ENCODE measurements at places on chromosomes 3 and 15.

DNA sequence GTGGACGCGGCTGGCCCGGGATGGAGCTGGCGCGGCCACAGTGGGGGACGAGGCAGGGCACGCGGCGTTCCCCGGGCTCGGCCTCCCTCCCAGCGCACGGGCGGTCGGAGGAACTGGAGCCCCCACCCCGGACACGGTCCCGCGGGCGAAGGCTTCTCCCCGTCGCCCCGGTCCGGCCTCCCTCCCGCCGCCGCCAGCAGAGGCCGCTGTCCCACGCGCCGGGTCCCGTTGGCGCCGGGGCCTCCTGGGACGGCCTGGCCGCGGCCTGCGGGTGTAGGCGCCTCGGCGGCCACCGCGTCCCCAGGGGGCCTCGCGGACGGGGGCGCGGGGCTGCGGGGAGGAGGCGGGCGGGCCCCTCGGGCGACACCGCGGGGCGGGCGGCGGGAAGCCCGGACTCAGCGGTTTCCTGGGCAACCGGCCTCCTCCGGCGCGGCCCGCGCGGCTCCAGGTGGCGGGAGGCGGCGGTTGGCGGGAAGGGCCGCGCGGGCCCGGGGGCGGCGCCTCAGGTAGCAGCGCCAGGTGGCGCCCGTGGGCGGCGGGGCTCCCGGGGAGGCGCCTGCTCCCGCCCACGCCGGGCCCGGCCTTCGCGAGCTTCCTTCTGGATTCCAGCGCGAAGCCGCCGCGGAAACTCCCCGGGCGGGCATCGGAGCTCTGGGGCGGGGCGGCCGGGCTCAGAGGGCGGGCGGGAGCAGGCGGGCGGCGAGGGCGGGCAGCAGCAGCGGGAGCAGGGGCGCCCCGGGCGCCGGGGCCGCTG is 26.7 kb downstream of the MELTF start:
- DNase-seq, result peak; percentile 68

- no peak for DNase-seq
These were observed 26.7 kb downstream of the SYNM start for GRCh38 chr15:99131441-99132023.

DNA sequence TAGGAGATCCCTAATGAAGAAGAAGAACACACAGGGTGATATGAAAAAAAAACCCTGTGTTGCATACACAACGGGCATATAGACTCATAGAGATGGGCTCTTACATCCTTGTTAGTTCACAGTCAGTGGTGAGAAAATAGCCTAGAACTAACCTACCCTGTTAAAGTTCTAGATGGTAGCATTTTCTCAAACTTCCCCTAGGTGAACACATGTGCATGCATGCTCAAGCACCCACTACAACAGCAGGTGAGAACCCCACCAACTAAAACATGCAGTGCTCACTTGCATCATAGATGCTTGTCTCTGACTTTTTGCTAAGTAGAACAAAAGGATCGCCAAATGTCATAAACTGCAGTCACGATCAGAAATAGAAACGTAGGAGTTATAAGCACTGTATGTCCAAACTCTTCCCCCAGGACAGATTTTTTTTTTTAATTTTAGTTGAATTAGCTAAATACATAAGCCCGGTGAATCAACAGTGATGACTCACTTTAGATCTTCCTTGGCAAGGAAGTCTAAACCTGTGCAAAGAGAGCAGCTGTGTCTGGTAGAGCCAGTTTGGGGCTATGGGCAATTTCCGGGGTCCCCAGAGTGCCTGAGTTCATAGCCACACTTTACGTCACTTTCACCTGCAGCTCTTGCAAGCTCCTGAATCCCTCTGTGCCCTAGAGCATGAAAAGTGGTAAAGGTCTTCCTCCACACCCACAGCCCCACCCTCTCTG is 96.2 kb upstream of the SEMA6D start:
- DNase-seq, result no peak

GRCh38 chr3:14157951-14158350 is 20.4 kb downstream of the XPC start:
- no peak for DNase-seq

GRCh38 chr15:48533982-48534381 is 111.5 kb downstream of the FBN1 start:
- DNase-seq, result no peak

DNA sequence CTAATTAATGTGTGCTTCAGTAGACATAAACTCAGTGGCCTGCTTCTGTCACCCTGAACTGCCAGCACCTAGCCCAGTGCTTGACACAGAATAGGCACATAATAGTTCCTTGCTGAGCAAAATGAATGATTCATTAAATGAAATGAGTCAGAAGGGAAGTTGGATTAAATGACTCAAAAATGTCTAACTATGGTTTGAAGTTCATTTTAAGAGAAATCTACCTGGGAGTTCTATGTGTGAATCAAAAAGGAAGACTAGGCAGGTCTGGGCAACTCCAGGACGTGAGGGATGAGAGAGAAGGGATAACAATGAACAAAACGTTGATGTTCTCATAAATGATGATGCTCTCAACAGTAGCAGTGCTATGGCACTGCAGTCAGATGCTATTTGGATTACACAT is 175.0 kb downstream of the CFAP20DC start:
- no peak for DNase-seq

DNA sequence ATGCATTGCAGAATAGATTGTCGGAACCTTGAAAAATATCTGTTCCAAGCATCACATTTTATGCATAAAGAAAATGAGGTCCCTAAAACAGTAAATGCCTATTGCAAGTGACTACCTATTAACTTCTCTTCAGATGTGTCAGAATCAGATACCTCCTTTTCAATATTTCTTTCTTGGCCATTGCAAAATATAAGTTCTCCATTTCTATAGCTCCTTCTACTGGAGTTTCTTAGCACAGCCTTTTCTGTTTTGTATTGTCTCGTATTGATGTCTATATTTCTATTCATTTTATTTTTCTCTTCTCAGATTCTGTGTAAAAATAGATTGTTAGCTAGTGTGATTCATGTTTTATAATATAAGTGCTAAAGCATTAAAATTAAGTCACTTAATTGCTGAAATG is 63.4 kb downstream of the PPARG start:
- no peak for DNase-seq

- DNase-seq, result no peak
These were observed 10.6 kb upstream of the SEMA7A start for GRCh38 chr15:74444106-74445062.

DNA sequence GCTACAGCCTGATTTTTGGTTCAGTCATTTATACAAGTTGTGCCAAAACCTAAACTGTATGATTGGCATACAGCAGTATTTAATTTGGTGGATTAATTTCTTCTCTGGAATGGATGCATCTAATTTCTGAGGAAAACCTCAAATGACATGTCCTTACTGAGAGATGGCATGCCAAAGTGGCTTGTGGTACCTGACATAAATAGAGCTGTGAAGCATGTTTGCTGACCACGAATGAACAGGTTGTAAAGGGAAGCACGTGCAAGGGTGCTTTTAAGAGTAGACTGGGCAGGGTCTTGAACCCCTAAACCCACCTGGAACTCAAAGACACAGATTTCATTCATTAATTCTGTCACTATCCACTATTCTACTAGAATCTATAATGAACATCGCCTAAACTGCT is 77.2 kb downstream of the TP63 start:
- no peak for DNase-seq

- DNase-seq, result no peak
These were observed 33.0 kb upstream of the GNB5 start for GRCh38 chr15:52224211-52224610.

DNA sequence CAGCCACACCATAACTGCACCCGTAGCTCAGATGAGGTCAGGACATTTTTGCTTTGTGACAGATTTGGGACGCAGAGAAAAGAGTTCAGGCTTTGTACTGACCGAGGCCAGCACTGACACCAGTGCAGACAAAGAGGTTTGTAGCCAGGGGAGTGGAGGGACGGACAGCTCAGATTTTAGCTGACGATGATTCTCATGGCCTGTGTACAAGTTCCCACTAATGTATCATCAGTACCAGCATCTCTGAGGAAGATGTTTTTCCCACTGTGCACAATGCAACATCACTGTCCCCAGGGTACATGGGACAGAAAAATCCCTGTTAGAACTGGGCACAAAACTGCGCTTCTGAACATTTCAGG is 112.7 kb downstream of the SLCO3A1 start:
- DNase-seq, result peak; percentile 57

- DNase-seq, result no peak
These were observed 33.1 kb upstream of the PLA2G4E start for GRCh38 chr15:42053914-42054313.

- no peak for DNase-seq
These were observed 205.6 kb downstream of the FEZF2 start for GRCh38 chr3:62167566-62168262.

DNA sequence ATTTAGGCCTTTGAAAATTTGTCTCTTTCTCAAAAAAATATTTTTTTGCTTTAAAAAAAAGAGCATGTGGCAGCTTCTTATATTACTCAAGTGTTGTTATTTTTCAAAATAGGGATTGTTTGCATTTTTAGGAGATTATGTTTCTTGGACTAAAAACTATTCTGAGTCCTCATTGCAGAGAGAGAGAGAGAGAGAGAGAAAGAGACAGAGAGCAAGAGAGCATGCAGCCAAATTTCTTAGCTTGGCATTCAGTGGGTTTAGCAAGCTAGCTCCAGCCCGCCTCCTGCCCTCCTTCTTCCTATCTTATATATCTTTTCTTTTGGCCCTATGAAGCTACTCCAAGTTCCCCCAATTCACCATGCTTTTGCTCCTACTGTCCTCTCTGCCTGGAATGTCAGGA is 55.7 kb downstream of the CEMIP start:
- no peak for DNase-seq

- peak; percentile 68 for DNase-seq
These were observed 227.3 kb downstream of the ITPR1 start for GRCh38 chr3:4720316-4721075.

DNA sequence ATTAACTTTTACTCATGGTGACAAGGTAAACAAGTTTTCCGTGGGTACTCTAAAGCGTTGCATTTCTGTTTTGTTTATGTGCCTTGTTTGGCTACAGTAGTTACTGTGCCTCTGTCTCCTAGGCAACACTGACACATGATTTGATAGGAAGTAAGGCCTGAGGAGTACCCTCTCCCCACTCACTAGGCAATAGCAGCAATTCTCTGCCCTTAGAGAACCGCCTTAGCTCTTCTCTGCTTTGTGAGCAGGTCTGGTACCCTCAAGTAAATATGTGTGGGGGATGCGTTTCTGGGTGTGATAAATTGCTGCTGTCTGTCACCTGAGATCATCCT is at the start of gene IL5RA:
Gene IL5RA, minus strand, starts transcription at position 76 of the 332 bp plus-strand sequence. CDS start 5,390 bp downstream, outside the sequence.
- no peak for DNase-seq

DNA sequence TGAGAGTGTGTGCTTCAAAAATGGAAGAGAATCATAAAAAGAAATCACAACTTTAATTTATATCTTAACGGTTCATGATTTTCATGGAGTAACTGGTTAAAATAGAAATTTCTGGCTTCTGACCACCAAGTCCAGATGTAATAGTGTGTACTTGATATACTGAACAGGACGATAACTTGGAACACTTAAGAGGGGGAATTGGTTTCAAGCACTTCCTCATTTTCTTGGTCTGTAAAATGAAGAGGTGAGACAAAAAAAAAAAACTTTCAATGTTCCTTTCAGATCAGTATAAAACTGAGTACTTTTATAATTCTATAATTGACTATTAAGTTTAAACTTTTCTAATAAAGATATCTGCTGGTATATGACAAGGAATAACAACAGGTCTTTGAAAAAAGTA is 64.0 kb upstream of the TRA2B start:
- no peak for DNase-seq

- no peak for DNase-seq
These were observed 190.0 kb downstream of the ARRDC4 start for GRCh38 chr15:98150536-98150935.

DNA sequence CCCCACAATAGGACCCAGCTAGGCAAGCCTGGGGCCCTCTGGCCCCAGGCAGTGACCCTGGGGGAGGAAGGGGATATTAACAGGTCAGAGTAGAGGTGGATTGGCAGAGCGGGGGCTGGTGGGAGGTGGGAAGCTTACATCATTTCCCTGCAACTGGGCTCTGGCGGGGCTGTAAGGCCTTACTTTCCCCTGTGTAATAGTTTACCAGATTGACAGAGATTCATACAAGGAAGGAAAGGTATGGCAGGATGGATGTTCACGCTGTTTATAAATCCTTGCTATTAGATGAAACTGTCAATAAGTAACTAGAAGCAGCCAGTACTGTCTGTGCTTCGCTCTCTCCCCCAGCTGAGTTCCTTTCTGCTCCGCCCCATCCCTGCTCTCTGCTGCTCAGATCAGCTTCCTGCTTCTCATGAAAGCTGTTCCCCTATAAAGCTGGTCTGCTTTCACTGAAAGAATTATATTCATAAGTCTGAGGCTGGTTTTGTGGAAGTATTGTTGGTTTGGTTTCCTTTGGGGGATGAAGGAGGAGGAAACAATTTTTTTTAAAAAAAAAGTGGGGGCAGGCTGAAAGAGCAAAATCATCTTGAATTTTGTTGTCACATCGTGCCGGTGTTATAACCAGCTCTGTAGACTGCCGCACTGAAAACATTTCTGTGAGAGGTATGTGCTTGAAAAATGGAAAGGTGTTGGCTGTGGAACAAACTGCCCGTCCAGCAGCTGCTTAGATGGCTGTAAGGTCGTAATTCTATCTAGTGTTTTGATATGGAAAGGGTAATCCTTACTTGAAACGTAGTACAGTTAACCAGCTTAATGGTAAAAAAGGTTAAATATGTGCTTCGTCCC is 76.4 kb downstream of the BBX start:
- DNase-seq, result peak; percentile 71

GRCh38 chr3:32283304-32283703 is 44.8 kb downstream of the CMTM8 start:
- DNase-seq, result no peak

DNA sequence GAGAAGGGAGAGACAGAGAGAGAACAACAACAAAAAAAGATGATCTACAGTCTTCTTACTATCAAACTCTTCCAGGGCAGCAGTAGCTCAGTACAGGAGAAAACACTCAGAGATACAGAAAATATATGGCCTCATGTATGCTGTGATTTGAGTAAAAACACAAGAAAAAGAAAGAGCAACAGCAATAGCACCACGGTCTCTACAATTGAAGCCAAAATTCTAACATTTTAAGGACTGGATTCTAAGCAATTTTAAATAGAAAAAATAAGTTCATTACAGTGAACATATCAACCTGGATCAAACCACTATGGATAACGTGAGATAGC is 43.5 kb upstream of the ALCAM start:
- no peak for DNase-seq

DNA sequence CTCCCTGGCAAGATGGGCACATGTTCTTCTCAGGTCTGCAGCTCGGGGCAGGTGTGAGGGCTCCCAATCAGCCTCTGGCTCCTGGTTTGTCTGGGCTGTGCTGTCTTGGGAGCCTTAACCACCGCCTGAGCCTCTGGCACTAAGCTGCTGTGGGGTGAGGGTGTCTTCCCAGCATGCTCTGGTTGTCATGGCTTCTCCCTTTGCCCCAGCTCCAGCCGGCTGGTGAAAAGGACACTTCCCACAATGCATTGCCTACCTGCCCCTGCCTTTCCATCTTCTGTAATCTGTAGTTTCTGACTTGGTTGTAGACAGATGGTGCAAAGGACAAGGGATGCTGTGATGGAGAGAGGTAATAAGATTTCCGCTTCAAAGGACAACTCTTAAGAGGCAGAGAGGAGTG is 295.3 kb downstream of the TLE3 start:
- no peak for DNase-seq

- DNase-seq, result no peak
These were observed 185.3 kb downstream of the FNDC3B start for GRCh38 chr3:172224560-172225214.

- no peak for DNase-seq
These were observed 16.8 kb downstream of the FGF7 start for GRCh38 chr15:49439678-49440395.

GRCh38 chr15:76433798-76434400 is 97.3 kb downstream of the ISL2 start:
- no peak for DNase-seq

- peak; percentile 52 for DNase-seq
These were observed 19.5 kb downstream of the PPCDC start for GRCh38 chr15:75042730-75043508.

GRCh38 chr3:100440895-100441294 is 39.6 kb downstream of the LNP1 start:
- no peak for DNase-seq

All from globus pallidus (tissue), 1 donor.